ENCODE measurements at places on chromosomes 2 and 18.
A peak's percentile ranks its signal among the peaks of the same experiment; 100 is the strongest.

- DNase-seq = peak; percentile 19
Observed at GRCh38 chr18:24019641-24020331, 5.2 kb downstream of the TTC39C start.

- DNase-seq = no peak
Observed at GRCh38 chr18:25675123-25675850, 323.3 kb upstream of the ZNF521 start.

GRCh38 chr18:63322908-63323634 lies 3.5 kb upstream of the BCL2 start:
- no peak for DNase-seq

DNA sequence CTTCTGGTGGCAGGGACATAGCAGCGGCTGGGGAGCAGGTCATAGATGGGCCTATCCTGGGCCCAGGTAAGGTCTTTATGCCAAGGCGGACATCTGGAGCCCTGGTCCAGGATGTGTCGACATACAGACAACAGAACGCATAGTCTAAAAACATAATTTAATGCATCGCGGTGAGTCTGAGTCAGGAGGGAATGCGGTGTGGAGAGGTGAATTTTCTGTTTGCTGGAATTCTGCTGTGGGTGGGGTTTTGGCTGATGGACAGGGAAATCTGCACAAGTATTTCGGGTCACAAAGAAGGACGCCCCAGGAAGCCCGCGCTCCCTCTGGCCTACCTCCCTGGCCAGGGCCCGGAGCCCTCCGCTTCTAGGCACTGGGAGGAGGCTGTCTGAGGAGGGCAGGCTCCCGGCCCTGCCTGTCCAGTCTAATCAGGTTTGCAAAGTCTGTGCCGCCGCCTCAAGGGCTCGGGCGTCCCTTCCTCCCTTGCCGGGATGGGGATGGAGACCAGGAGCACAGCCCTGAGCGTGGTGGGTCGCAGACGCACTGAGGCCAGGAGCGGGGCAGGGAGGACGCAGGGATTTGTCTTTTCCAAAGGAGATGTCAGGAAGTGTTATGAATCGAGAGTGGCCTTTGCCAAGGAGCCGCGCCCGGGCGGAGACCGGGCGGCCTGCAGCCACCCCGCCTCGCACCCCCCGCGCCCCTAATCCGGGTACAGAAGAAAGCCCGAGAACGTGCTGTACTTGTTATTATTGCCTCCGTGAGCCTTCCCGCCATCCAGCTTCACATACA lies 2.3 kb downstream of the C1QL2 start:
- no peak for DNase-seq

- no peak for DNase-seq
Observed at GRCh38 chr2:12293874-12294273, 422.9 kb upstream of the TRIB2 start.

DNA sequence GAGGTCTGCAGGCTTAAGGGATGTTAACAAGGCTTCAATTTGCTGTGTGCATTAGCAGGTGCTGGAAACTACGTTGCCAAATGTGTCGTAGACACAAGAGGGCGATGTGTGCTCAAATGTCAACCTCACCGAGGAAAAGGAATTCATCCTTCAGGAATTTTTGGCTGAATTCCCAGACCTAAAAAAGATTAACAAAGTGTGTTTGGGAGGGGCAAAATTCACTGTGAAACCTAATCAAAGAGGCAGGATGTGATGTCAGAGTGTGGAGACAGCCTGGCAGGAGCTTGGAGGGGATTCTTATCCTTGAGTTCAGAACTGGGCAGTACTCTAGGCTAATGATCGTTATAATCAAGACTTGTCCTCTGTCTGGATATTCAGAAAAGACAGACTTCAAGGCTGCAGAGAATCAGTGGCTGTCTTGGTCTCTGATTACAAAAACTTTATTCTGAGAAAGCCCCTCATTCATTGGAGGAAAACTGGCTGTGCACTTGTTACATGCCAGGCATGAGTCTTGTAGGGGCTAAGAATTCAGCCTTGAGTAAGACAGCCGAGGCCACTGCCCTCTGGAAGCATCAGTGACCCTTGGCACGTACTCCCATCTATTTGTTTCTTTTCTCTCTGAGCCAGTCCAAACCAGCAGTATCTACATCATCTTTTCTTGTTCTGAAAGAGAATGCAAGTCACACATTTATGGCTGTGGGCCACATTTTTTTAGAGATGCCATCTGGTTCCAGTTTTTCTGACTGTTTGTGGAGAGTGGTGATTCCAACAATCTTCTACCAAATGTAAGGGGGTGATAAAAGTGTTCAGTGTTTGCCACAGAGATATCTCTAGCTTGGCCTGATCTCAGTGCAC lies 18.7 kb upstream of the SCYGR1 start:
- DNase-seq = no peak

GRCh38 chr18:76394780-76395476 lies 100.1 kb downstream of the ZNF516 start:
- no peak for DNase-seq

DNA sequence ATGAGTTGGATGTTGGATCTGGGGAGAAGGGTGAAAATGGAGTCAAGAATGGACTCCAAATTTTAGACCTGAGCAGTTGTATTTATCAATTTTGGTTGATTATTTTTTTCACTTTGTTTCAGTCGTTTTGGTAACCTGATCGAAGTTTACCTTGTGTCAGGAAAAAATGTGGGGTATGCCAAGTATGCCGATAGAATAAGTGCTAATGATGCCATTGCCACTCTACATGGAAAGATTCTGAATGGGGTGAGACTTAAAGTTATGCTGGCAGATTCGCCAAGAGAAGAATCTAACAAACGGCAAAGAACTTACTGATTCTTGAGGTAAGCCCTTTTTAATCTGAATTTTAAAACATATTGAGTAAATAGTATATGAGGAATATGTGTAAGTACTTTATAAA lies 13.6 kb downstream of the RBM45 start:
- DNase-seq = no peak

DNA sequence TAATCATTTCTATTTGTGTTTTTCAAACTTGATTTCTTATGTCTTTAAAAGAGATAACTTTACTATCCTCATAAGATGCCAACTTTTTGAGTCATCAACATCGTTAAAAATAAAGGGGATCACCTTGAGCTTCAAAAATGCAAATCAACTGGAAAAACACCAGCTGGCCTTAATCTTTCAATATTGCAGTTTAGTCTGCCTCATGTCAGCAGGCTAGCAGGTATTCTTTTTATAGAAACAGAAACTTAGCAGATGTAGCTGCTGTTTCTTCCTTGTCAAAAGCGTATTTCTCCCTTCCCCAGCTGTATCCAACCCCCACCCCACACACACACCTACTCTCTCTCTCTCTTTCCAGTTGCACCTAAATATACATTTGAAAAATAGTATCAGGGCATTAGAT lies 154.1 kb upstream of the ZNF804A start:
- DNase-seq = no peak

- DNase-seq = no peak
Observed at GRCh38 chr2:152564754-152565551, 152.3 kb downstream of the PRPF40A start.

GRCh38 chr2:42918671-42919318 lies 126.4 kb upstream of the HAAO start:
- no peak for DNase-seq

DNA sequence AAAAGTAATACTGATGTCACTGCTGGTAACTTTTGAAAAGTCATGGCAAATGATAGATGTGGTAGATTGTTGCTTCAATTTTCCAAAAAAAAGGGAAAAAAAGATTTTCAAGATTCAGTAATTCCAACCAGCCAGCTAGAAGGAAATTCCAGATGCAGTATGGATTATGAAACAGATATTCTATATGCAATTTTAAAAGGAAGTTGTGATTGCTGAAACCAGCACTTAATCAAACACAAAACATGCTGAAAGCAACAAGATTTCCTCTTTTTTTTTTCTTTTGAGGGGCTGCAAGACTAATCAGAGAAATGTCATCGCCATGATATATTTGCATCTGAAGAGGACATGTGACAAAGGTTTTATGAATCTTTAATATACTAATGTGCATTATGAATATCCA lies 5.1 kb upstream of the HNMT start:
- DNase-seq = no peak

DNA sequence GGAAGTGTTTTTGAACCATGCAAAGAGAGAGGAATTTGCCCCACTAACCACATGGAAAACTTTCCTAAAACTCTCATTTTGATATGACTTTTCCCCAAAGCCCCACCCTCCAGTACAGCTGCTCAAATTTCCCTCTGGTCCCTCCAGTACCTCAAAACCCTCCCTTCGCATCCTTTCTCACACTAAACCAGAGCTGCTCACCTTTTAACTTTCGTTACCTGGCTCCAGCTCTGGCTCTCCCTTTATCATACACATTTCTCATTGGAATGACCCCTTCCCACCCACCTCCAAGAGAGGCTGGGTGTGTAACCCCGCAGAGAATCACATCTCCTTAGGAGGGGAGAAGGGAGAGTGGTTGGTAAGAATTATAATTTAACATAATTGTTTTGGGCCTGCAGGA lies 86.8 kb upstream of the NDUFV2 start:
- DNase-seq = no peak

GRCh38 chr2:98736464-98736889 lies 5.5 kb upstream of the MGAT4A start:
- DNase-seq = no peak

GRCh38 chr2:134462791-134463698 lies 209.2 kb downstream of the MGAT5 start:
- DNase-seq = no peak

DNA sequence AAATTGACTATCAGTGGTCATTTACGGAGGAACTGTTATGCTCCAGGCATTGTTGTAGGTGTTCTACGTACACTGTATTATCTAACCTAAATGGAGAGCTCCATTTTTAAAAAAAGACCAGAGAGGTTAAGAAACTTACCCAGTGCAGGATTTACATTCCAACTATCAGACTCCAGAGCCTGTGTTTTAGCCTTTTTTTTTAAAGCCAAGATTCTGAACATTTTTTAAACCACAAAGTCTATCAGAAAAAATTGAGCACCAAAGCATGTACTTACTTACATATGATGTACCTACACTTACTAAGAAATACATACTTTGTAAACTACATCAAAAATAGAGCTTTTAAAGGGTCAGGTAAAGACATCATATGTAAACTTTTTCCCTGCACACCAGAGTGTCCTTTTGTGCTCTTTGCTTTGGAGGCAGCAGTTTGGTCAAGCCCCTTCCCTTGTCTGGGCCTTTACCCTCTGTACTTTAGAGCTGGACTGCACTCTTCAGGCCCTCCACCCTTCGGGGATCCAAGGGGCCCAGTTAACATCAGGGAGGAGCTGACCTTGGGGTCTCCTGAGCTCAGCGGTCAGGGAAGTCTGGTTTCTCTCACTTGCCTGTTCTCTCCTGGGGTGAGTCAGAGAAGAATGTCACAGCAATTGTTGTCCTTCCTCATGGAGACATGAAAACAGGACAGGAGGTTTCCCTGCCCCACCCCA lies 58.4 kb downstream of the ITGB1BP1 start:
- no peak for DNase-seq

DNA sequence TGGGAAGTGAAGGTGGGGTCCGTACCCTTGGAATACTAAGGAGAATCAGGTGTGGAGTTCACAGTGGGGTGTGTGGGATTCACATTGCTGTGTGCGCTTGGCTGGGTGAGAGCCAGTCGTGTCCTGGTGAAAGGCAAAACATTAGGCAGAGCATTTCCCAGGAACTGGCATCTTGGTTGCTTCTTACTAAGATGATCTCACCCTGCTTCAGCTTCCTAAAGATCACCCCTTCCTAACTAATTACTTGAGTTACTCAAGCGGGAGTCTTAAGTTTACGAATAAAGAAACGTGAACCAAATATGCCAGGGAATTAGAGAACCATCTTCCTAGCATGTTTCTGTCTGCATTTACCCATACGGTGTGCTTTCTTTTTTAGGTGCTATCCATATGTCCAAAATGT lies 122.9 kb downstream of the NCK2 start:
- DNase-seq = no peak

- no peak for DNase-seq
Observed at GRCh38 chr18:23257686-23258565, 122.6 kb downstream of the CABLES1 start.

DNA sequence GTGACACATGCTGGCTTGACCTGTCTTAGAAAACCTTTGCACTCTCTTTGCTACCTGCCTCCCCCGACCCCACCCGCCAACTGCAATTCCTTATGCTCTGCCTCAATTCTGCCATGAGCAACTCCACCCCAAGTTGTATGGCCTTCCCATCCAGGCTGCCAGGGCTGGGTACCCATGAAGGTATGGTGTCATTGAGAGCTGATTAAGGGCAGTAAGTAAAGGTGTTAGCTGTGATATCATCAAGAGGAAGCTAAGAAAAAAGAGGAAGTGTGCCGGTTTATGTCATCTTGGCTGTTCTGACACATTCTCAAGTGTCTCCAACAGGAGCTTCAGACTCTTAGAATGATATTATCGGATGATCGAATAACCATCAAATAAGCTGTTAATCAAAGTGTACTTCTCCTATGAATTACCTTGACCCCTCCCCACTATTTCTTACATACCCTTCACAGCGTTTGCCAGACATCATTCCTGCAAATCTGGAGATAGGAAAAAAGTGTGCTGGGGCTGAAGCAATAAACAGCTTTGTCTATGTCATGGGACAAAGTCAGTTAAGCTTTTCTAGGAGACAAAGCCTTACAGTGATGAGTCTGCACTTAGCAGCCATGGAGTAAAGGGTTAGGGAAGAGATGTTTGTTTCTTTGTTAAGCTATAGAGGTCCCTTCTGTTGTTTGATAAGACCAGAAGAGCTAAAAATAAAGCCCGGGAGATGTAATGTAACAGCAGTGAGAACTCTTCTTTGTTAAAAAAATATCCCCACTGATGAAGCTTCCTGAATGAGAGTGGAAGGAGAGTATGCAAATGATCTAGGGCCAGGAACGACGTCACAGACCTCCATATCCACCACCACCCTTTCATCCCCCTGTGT lies 40.4 kb upstream of the SMAD2 start:
- DNase-seq = no peak

DNA sequence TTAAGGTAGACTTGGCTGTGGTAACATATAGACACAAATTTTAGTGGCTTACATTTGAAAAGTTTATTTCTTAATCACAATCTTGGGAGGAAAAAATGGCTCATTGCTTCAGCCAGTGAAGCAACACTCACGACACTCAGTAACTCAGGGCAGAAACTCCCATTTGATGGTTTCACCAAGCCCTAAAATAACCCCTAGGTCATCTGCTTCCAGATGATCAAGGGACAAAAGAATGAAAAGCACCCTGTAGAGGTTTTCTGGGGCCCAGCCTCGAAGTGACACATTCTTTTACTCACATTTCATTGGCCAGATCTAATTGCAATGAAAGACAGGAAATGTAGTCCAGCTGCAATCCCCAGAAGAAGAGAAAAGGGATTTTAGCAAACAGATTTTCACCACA lies 275.9 kb downstream of the TMX3 start:
- no peak for DNase-seq

- DNase-seq = no peak
Observed at GRCh38 chr2:71846669-71847291, 300.9 kb downstream of the CYP26B1 start.

- DNase-seq = peak; percentile 72
Observed at GRCh38 chr2:69386789-69387734, at the start of gene GFPT1. GFPT1 (minus strand) TSS chr2:69387227; CDS start chr2:69387071, 156 bp downstream.
